Right cardiac atrium (tissue), 5 donors: ENCODE measurements at places on chromosomes 2 and 18.

- no peak for DNase-seq
Observed at GRCh38 chr2:24385366-24385765, 25.0 kb upstream of the ITSN2 start.

DNA sequence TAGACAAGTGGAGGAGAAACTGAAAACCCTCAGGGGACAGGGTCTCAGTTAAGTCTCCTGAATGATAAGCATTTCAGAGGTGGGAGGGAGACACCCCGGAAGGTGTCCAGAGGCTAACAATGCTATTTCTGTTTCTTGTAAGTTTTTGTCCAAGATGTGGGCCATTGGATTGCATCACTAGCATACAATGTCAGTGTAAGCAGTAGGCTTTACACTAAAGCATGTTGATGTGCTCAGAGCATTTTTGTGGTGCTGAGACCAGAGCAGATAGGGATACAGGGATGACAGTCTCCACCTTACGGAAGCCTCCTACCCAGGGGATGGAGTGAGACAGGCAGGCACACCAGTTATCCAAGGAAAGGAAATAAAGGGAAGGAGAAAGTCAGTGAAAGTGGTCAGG lies 2.2 kb upstream of the IL1R1 start:
- no peak for DNase-seq

GRCh38 chr2:54574107-54574859 lies 118.2 kb downstream of the SPTBN1 start:
- no peak for DNase-seq

- DNase-seq: no peak
Observed at GRCh38 chr18:650428-650858, 7.0 kb upstream of the TYMS start.

DNA sequence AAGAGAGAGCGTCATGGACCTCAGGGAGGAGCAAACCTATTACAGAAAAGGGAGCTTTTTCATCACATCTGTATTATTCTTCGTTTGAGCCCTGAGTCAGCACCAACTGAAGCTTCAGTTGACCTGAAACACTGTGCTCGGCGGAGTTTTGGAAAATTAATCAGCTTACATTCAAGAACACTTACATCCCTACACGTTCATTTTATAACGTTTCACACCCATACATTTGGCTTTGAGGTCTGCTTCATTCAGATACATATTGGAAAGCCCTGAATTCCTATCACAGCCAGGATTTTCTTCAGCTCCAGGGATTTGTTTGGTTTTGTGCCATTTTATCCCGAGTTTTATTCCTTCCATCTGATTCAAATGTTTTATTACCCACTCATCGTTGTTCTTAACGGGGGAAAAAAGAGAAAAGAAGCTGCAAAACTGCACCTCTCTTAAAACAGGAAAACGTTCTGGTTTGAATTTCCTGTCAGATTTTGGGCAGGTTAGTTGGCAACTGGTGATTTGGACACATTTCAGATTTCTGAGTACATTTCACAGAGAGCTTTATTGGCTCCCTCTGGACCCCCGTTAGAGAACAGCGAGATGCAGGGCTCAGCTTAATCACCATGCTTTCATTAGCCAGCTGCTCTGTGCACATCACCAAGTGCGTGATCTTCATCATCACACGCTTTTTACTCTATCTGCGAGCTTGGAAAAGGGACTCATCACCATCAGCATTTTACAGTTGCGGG lies 88.8 kb downstream of the CDC42EP3 start:
- no peak for DNase-seq

- no peak for DNase-seq
Observed at GRCh38 chr18:12911929-12912703, 28.1 kb upstream of the PTPN2 start.

DNA sequence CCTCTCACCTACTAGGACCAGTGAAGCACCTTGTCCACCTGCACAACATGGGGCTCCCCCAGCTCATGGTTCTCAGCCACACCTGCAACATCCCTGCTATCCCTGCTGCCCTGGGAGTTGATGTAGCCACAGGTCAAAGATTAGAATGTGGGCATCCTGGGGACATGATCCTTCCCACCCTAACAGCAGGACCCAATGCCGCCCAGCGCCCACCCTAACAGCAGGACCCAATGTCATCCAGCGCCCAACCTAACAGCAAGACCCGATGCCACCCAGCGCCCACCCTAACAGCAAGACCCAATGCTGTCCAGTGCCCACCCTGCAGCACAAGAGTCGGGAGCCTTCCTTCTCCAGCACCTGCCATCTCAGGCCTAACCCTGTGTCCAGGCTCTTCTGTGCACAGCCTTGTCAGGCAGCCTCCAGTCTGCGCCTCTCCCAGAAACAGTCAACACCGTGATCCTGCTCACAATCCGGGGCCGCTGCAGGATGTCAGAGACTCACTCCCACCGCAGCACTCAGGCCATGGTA lies 237.3 kb upstream of the SALL3 start:
- no peak for DNase-seq

- DNase-seq: no peak
Observed at GRCh38 chr2:105739426-105739825, 5.3 kb upstream of the NCK2 start.

- no peak for DNase-seq
Observed at GRCh38 chr2:218958276-218958675, 1.2 kb upstream of the CDK5R2 start.

- DNase-seq: no peak
Observed at GRCh38 chr2:10591207-10591606, 98.6 kb downstream of the NOL10 start.

DNA sequence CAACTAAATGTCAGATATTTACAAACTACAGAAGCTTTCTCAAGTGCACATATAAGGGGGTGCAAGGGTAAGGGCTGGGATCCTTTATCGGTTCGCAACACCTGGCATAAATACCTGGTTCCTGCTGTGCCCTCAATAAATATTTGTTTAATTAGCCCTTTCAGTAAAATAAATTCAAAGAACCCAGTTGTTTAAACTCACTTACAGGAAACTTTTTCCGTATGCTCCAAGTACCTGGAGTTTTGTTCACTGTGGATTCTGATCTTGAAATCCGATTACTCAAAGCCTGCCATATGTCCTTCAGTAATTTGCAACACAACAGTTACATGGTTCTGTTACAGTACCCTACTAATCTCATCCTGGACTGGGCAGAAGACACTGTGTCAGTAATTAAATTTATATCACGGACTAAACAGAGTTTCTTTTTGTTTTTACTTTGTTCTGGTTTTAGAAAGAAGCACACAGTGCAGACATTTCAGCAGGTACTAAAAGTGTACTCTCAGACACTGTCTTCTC lies 36.9 kb downstream of the TBC1D8 start:
- DNase-seq: no peak

- DNase-seq: no peak
Observed at GRCh38 chr2:97816411-97816810, 103.0 kb downstream of the ZAP70 start.

- DNase-seq: no peak
Observed at GRCh38 chr2:143802242-143802641, 673.0 kb downstream of the ARHGAP15 start.

DNA sequence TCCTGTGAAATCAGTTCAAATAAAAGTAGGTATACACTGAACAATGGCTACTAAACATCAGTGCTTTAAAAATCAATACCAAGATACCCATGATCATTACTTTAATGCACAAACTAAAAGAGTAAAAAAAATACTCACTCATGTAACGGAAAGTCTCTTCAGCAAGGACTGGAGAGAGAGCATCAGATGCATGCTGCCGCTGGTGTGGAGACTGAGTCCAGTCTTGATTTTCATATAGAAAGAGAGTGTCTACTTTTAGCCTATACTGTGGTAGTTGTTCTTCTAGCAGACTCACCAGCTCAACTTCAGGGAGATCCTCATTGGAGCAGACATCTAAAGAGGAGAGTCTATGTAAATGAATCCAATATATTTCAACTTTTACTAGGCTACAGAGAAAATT lies 44.0 kb downstream of the TRAK2 start:
- DNase-seq: no peak

DNA sequence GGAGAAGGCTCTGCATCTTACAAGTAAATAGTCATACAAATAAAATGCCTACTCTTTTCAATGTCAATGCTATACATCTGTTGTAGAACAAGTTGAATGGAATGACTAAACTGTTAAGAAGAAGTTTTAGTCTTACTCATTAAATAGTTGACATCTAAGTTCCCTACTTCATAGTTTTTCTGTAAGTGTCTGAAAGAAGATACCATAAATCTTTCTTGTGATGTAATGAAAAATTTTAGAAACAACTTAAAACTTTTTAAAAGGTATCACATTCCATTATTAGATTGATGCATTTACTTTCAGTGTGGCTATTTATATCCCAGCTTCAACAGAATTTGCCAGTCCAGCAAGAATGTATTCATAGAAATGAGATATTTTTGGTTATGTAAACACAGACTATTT lies 185.2 kb upstream of the EPC2 start:
- DNase-seq: no peak

DNA sequence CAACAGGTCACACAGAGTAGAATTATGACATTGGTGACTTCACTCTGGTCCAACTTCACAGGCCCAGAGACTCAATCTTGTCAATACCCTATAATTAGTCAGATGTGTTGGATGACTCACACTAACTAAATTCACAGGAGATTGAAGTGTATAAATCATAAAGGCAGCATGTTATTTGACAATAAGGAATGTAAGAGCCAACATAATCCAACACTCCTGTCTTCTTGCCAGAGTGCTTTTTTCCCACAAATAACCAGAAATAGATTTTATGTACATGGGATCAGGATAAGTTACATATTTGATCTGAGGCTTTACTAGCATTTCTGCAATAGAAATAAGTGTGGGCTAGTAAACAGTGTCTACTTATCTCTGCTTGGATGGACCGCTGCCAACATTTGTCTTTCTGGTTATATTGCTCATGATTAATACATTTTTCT lies 42.2 kb upstream of the ZSWIM2 start:
- DNase-seq: no peak

GRCh38 chr2:134135793-134136192 lies 118.1 kb upstream of the MGAT5 start:
- no peak for DNase-seq

DNA sequence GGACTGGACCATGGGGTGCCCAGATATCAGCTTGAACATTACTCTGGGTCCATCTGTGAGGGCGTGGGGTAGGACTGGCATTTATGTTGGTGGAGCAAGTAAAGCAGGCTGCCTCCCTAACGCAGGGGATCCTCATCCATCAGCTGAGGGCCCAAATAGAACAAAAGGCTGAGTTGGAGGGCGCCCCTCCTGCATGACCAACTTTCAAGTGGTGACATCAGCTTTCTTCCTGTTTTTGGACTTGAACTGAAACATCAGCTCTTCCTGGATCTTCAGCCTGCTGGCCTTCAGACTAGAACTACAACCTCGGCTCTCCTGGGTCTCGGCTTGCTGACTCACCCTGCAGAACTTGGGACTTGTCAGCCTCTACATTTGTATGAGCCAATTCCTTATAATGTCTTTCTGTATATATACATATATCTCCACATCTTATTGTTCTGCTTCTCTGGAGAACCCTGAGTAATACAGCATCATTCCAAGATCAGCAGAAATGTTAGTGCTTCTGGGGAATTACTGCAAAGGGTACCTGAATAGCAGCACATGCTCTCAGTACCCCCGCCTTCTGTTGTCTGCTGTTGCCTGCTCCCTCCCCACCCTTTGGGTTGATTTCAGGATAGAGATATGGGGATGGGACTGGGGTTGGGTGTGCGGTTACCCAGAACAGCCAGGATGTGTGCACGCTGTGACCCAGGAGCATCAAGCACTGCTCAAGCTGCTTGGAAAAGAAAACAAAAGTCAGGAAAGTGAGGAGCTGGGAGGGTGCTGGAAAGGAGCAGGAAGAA lies 20.0 kb downstream of the TMEM127 start:
- DNase-seq: no peak

DNA sequence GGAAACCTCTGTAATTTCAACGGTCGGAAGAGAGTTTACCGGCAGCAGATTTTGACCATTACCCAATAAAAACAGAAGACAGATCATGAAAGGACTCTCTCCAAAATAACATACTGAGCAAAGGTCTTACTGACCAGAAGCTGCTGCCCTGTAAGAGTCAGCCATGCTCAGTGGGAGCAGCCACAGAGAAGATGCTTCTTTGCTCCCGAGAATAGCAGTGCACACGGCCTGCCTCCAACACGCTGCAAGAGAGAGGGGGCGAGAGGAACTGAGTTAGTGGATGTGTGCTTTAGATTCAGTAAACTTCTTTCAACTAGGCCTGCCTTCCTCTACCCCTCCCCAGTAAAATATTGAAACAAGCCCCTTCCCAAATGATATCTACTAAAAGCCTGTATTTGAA lies 103.7 kb downstream of the NCK2 start:
- no peak for DNase-seq

DNA sequence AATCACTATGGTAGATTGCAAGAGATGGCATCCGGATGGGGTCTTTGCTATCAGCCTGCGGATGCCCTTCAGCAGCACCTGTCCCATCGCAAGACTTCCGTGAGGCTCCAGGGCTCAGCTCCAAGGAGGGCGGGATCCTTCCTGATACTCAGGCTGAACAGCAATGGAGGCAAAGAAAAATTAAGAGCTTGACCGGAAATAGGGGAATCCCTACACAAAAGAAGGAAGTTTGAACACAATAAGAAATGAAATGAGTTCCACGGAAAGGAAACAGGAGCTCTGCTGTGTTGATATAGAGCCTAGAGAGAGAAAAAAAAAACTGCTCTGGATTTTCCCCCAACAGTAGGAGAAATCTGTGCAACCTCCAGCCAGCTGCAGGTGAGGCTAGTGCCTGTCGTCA lies 91.9 kb downstream of the ARL4C start:
- no peak for DNase-seq

DNA sequence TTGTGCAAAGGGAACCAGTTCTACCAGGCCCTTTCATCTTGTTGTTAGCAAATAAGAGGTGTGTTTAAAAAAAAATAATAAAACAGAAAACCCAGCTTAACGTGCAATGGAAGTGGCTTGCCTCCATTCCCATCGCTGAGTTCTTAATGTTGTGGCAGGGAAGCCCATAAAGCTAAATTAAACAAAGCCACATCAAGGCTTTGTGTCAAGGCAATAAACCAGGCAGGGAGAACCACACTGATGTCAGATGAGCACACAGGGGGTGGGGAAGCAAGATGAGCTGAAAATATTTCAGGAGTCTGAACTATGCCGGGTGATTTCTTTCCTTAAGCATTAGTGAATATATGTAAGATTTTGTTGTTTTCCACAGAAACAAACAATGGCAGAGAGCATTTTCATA lies 73.5 kb downstream of the PHLPP1 start:
- no peak for DNase-seq

- no peak for DNase-seq
Observed at GRCh38 chr2:46000660-46001059, 296.5 kb upstream of the EPAS1 start.

DNA sequence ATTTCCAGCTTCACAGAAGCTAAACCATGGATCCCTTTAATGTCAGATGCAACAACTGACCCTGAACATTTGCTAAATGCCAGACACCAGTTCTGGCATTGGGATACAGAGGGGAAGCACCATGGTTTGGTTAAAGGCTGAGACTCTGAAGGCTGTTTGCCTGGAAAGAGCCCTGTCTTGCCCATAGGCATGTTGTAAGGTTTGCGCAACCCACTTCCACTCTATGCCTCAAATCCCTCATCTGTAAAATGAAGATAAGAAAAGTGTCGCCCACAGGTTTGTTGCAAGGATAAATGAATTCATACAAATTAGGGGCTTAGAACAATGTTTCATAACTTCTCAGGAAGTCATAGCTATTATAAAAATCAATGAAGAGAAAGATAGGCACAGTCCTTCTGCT lies 380.9 kb upstream of the GYPC start:
- no peak for DNase-seq

- no peak for DNase-seq
Observed at GRCh38 chr2:154587739-154588138, 110.8 kb upstream of the KCNJ3 start.

- DNase-seq: peak; percentile 22
Observed at GRCh38 chr2:196927376-196928225, 1.1 kb upstream of the PGAP1 start.
